Urinary bladder (tissue), 4 donors: ENCODE measurements at places on chromosomes 5 and 9.

DNA sequence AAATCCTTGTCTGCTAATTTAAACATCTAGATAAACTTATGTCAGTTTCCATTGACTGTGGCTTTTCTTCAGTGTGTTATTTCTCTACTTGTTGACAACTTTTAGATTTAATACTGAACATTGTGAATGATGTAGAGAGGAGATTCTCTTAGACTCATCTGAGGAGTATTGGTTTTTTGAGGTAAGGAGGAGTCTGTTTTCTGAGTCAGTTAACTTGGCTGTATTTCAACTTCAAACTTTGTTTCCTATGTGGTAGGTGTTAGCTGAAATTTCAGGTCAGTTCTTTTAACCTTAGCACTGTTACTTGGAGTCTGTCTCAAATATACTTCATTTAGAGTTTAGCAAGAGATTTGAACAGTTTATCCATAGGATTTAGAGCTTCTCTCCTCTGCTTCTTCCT, 67.9 kb downstream of the XRCC4 start:
- no peak for DNase-seq

DNA sequence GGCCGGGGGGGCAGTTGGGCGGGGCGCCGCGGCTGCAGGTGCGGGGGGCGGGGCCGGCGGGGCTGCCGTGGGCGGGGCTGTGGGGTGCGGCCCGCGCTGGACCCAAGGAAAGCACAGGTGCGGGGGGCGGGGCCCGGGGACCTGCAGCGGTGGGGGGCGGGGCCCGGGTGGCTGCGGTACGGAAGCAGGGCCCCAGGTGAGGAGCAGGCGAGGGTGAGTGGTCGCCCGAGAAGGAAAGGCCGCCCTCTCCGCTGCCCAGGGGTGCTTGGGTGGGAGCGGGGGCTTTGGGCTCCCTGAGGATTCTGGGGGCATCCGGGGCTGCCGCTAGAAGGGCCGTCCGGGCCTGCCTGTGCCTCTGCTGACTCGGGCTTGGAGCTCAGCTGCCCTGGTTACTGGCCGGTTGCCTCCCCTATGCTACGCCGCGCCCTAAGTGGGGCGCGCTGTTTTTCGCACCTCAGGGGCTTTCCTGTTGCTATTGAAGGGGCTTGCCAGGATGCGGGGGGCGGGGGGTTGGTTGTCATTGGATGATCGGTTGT, 767 bp downstream of the RALGPS1 start:
- no peak for DNase-seq

GRCh38 chr5:180291234-180291940, 496 bp downstream of the MAPK9 start:
- DNase-seq = no peak

- DNase-seq = no peak
Measured at GRCh38 chr5:143251190-143251589, 152.3 kb downstream of the NR3C1 start.

DNA sequence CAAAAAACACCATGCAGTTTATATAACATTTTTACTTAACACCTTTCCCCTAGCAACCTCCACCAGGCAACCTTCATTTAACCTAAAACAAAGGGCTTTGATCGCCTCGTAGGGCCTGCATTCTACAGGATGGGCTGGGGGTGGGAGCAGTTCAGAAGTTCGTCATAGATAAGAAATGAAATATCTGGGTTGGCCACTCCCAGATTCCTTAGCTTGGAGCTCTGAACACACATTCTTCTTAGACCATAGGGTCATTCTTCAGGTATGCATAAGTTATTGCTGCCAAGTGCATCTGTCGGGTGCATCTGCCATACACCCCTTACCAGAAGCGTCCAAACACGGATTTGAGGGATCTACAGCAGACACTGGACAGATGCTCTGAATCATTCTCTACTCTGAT, 4.3 kb upstream of the SLC22A5 start:
- no peak for DNase-seq

DNA sequence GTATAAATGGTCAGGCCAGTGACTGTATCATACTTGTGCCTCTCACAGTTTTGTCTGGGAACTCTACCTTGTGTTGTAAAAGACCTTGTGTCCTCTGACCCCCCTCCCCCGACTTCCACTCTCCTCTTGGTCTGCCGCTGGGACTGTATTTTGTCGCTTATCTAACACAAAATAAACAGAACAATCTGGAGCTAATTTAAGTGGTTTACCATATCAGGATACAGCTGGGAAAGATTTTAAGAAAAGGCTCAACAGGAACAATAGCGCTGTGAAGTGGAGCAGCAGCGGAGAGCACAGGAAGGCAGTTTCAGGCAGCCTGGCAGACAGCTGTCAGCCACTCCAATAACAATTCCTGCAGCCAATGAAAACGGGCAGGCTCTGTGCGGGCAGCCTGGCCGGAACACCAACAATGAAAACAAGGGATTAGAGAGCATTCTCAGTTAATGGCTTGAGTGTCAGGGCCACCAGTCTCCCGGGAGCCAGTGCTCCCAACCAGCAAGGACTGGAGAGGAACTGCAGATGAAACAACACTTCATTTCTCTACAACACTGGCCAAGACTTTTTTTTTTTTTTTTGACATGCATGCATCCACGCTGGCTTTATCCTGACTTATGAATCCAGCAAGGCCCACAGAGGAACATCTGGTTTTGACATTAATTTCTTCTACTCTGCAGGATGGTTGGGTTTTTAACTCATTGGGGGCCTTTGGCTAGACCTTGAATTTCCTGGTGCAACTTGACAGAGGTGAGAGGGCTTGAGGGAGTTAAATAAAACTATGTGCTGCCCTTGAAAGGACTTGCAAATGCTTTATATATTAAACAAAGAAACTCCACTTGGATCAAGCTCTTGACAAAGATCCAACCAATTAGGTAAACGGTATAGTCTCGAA, 76.7 kb downstream of the ARSB start:
- peak; percentile 69 for DNase-seq

- no peak for DNase-seq
Measured at GRCh38 chr5:149079883-149080282, 17.0 kb upstream of the SH3TC2 start.

GRCh38 chr9:1490341-1491232, 440.4 kb downstream of the DMRT2 start:
- no peak for DNase-seq

GRCh38 chr9:123239726-123240125, 28.7 kb downstream of the STRBP start:
- no peak for DNase-seq

GRCh38 chr9:19568946-19569345, 160.1 kb downstream of the ACER2 start:
- no peak for DNase-seq

DNA sequence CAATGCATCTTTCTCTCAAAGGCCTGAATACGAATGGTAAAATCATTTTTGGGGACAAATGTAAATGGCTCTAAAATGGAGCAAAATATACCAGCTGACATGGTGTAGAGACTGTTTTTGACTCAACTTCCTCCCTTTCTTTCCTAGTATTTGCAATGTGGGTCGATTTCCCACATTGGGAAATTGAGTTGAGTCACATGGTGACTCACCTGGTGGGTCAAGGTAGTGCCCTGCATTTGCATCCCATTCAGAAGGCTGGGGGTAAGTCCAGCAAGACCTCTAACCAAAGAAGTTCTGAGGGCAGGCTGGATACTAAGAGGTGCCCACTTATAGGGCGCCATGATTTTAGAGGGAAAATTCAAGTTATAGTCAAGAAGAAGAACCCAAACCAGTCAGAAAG, 179.6 kb upstream of the MPDZ start:
- no peak for DNase-seq

DNA sequence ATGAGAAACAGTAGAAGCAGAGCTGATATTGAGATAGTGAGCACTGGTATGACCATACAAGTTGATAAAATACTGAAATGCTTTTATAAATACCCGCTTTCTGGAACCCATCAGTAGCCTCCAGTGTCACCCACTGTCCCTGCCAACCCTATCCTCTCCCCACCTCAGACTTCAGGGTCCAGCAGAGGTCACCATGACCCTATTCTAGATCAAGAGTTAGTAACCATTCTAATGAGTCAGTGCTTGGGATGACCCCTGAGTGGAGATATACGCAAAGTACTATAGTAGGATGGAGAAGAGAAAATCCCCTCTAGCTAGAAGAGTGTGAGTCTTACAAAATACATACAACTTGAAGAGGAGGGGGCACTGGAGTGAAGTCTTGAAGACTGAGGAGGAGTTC, 297.9 kb upstream of the BRINP1 start:
- no peak for DNase-seq

DNA sequence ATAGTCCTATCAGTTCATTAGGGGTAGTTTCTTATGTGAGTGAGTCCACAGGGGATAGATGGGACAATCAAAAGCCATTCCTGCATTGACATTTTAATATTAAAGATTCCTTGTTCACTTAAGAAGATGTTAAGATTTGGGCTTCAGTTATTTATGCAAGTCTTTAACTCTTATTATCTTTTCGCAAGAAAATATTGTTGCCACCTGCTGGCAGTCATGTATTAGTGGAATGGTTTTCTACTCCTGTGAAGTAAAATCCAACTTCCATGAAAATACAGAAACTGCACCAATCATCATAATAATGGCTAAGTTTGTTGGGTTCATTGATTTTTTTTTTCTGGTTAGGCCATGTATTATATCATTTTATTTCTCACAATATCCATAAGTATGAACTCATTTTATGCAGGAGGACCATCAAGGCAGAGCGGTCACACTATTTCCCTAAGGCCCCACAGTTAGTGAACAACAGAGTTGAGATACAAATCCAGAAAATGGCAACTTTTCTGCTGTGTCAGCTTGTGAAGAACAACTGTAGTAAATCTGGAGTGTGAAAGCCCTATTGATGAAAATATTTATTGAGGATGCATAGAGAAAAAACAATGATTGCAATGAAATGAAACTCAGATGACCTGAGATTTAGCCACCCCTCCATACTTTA, 88.5 kb upstream of the TXNDC8 start:
- DNase-seq = no peak

- DNase-seq = no peak
Measured at GRCh38 chr9:35852876-35853865, 17.0 kb downstream of the OR13J1 start.

- DNase-seq = no peak
Measured at GRCh38 chr5:43675357-43675756, 72.4 kb downstream of the NNT start.

GRCh38 chr9:108468364-108468763, 387.4 kb downstream of the ACTL7B start:
- DNase-seq = no peak

DNA sequence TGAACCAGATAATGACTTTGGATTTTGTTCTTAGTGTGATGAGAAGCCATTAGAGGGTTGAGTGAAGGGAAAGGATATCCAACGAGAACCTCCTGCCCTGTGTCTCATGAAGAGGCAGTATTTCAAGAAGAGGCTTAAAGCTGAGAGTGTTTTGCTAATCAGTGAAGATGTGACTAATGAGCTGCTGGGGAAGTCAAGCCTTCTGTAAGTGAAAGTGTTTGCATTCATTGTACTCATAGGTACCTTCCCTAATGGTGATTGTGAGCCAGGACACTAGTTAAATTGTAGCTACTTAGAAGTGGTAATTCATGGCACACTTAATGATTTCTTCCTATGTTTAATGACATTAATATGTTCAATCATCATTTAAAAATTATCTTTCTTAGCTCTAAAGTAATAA, 23.7 kb downstream of the PIP5K1B start:
- no peak for DNase-seq

DNA sequence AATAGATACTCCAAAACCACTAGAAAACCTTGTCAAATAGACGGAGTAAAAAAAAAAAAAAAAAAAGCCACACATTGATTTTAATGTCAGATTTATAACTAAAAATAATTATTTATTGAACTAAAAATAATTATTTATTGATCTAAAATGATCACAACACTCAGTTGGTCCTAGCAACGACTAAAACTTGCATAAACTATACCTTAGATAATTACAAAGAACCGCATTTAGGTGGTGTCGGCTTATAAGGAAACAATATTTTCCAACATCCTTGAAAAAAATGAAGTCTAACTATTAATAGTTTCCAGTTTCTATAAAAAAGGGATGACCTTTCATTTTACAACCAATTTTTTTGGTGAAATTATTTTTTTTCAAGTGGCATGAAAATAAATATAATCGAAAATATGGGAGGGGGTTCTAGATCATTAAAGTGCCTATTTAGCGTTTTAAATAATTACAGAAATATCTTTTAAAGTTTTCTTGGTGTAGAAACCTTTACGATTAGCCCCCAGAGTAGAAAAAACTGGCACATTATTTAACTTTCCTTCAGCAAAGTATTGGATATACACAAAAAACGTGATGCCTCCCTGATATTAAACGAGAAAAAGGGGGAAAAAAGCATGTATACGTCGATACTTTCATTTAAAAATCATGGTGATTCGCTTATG, 3.7 kb downstream of the ARRDC3 start:
- DNase-seq = no peak

- peak; percentile 52 for DNase-seq
Measured at GRCh38 chr5:111641533-111642233, 115.3 kb downstream of the NREP start.

GRCh38 chr9:100575765-100576386, 2.0 kb upstream of the CAVIN4 start:
- DNase-seq = no peak

DNA sequence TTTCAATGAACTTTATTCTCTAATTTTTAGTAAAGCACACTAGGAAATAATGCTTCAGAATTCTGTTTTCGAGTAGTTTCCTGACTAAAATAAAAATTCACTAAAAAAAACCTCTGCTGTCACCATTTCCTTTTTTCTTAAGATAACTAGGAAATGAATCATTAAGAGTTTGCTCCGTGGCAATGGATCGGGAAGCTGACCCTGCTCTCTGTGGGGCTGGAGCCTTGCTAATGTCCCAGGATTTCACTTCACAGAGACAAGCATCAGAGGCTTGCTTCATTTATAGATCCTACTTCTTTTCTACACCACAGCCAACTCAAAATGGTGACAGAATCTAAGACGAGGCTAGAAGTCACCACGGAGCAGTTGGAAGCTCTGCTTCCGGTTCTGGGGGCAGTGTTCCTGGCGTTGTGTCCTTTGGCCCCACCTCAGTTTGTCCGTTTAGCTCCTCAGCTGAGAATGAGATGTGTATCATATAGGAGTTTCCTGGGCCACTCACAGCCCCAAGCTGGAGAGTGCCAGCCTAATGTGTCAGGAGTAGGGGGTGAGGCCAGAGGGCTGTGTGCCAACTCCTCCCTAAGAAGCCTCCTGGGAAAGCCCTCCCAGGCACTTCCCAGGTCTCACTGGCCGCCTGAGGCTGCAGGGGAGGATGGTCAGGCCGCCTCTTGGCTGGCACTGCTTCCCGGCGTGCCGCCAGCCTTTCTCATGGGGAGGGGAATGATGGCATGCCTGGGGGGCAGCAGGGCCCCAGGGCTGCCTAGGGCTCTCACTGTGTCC, 19.6 kb downstream of the TENT4A start:
- no peak for DNase-seq

DNA sequence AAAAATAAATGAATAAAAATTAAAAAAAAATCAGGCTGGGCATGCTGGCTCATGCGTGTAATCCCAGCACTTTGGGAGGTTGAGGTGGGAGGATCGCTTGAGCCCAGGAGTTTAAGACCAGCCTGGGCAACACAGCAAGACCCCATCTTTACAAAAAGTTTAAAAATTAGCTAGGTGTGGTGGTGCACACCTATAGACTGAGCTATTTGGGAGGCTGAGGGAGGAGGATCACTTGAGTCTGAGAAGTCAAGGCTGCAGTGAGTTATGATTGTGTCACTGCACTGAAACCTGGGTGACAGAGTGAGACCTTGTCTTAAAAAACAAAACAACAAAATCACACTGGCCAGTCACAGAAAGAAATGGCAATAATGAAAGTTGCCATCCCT, 3.4 kb upstream of the CNTRL start:
- no peak for DNase-seq

- DNase-seq = no peak
Measured at GRCh38 chr9:131982102-131982501, 97.6 kb downstream of the MED27 start.
